Upper lobe of left lung (tissue), 6 donors: ENCODE measurements at places on chromosomes 2 and 18. TPM values are rescaled to one million over a fixed set of nuclear protein-coding genes. Genes with fewer than 3 reads are reported as not detected.

DNA sequence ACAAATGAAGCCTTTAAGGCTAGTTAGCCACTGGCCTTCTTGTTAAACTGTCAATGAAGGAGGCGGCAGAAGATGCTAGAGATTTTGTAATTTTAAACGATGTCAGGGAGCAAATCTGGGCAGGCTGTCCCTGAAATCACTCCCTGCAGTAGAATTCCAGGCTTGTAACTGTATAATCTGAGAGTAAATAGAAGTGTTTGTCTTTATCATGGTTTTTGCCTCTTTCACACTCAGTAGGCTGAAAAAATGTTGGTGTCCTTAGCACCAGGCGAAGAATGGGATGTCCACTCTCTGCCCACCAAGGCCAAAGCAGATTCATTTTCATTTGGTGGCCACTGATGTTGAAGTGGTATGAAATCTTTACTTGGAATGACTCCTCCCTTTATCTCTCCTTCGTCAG lies 136.9 kb upstream of the THSD7B start:
- DNase-seq: no peak

Gene TPGS2
- total RNA-seq: 118 TPM

Gene FSHR
- not detected for total RNA-seq

- DNase-seq: no peak
Measured at GRCh38 chr18:67072791-67073190, 443.7 kb downstream of the DSEL start.

Gene PTPN18
- total RNA-seq: 95.0 TPM

GRCh38 chr2:218878926-218879761 lies 1.5 kb upstream of the WNT10A start:
- DNase-seq: no peak

Gene GULP1
- total RNA-seq: 71.2 TPM

Gene CD207
- total RNA-seq: not detected
